Activated CD4-positive, CD25-positive, alpha-beta regulatory T cell treated with anti-CD3 and anti-CD28 coated beads, Interleukin-2, amount 50 U/mL, for 16 hours (primary cell): ENCODE measurements at places on chromosomes 7 and 10.

DNA sequence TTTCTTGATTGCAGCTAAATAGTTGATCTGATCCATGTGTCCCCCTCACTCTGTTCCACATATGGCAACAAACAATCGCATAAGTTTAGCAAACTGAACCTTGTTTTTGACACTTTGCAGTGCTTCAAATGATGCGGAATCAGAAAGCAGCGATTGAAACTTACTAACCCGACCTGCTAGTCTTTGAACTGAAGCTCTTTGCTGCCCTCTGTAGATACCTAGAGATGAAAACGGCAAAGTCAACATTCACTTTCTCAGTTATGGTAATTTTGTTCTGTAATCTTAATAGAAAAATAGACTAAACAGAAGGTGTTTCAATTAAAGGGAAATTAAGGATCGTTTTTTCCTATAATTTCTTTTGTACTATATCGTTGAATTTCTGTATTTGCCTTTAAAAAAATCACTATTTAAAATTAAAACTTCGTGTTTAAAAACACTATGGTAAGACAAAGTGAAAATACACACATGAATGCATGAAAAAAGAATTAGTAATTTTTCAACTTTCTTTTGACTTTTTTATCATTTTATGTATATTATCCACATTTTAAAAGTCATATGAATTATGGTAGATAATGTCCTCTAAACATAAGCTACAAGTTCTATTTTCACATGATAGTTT is 276.5 kb downstream of the MAGI2 start:
- DNase-seq = no peak

DNA sequence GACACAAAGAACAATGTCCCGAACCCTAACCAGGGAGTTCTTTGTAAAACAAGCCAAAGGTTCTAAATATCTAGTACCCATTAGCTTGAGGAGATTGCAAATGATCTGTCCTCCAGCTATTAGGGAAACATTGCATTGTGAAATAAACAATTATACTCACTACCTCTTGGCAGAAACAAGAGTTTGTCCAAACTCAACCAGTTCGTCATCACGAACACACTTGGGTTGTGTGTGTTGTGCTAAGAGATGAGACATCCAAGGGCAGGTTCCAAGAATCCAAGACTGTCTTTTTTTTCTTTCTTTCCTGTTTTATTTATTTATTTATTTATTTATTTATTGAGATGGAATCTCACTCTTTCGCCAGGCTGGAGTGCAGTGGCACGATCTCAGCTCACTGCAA is 793.1 kb upstream of the AUTS2 start:
- DNase-seq = no peak

DNA sequence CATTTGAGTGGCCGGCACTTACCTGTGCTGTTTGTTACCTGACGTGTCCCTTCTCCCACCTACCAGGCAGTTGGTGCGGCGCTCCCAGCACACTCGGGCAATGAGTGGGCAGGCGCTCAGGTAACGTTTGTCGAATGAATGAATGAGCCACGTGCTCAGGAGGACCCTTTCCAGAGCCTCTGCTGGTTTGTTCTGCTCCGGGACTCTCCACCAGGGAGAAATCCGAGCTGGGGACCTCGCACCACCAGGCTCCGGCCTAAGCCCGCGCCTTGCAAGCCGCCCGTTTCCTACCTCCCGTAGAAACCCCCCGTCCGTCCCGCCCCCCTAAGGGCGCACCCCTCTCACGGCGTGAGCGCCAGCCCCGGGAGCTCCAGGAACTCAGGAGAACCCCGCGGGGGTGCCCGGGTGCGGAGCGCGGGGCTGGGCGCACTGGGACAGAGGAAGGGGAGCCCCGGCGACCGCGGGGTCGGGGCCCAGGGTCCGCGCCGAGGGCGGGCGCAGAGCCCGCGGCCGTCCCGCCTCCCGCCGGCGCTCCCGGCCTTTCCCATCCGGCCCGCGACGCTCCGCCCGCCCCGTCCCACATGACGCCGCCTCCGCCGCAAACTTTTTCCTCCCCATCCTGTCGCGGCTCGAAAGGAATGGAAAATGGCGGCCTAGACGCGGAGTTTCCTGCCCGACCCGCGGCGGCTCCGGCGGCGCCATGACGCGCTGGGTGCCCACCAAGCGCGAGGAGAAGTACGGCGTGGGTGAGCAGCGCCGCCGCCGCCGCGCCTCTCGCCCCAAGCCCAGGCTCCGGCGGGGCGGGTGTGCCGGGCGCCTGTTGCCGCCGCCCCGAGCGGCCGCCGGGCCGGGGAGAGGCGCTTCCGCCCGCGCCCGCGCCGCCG is at the start of gene DOCK1:
TSS of gene DOCK1 (plus strand) at position 611 of the 884 bp plus-strand sequence. CDS start at position 701, 90 bp downstream.
- DNase-seq = no peak

GRCh38 chr7:135445690-135446089 is 64.2 kb downstream of the CNOT4 start:
- no peak for DNase-seq

DNA sequence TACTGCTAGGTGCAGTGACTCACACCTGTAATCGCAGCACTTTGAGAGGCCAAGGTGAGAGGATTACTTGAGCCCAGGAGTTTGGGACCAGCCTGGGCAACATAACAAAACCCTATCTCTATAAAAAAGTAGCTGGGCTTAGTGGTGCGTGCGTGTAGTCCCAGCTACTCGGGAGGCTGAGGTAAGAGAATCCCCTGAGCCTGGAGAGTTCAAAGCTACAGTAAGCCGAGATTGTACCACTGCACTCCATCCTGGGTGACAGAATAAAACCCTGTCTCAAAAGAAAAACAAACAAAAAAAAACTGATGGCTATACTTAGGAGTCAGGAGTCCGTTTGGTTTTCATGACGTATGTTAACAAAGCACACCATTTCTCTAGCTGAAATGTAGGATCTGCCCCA is 2.9 kb downstream of the SGMS1 start:
- DNase-seq = no peak

DNA sequence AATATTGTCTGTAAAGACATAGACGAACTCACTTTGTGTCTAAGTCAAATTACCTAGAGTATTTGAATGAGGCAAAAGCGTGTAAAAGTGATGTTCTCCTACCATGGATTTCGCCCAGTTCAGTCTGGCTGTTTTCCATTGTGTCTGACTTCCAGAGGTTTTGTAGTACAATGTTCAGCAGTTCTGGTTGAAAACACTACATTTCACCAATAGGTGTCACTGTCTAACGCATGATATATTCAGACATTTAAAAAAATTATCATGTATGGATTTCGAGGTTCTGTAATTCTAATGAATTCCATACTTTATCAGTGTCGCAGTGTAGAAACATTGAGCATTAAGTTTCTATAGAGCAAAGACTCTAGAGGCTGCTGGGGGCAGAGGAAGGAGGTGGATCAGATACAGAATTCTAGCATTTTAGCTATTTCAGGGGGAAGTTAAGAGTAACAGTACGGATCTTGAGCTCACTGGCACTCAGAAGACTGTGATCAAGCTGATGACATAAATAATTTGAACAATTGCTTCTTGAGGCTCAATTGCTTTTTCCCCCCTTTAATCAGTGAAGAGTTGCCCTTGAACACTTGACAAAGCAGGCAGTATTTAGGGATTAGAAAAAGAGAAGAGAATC is 196.9 kb upstream of the RHOBTB1 start:
- no peak for DNase-seq

DNA sequence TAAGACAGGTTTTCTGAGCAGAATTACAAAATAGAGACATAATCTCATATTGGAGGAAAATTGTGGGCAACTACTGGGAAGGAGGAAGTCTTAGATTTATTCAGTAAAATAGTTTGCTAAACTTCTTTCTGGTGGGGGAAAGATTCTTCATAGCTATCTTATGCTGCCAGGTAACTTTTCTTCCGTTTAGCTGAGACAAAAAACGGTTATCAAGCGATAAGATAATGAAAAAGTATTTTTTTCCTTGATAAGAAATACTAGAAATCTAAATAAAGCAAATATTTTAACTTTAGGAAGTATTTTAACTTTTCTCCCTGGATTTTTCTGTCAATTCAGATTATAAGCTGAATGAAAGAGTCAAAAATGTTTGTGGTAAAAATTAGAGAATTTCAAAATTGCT is 52.3 kb downstream of the JMJD1C start:
- DNase-seq = no peak

- DNase-seq = no peak
Observed at GRCh38 chr10:42960491-42960990, 116.3 kb upstream of the RET start.

- no peak for DNase-seq
Observed at GRCh38 chr10:124014416-124015154, 78.8 kb downstream of the CHST15 start.

DNA sequence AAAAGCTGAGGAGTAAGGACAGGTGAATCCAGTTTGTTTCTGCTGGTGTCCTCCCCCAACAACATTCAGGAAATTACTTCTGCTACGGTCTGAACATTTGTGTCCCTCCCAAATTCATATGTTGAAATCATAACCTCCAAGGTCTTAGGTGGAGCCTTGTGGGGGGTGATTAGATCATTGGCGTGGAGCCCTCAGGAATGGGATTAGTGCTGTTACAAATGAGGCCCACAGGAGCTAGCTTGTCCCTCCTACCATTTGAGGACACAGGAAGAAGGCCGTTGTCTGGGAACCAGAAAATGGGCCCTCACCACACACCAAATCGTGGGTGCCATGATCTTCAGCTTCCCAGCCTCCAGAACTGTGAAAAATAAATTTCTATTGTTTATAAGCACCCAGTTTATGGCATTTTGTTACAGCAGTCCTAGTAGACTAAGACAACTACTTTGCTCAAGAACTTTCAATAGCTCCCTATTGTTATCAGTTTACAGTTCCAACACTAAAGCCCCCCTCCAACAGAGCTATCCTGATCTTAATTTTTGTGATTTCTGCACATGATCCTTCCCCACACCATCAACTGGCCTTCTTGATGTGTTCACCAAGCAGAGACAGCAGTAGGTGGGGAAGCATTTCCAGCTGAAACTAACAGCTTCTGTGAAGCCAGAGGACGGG is 2.1 kb upstream of the LRMDA start:
- DNase-seq = no peak

- no peak for DNase-seq
Observed at GRCh38 chr7:34135924-34136323, 230.6 kb downstream of the BMPER start.

DNA sequence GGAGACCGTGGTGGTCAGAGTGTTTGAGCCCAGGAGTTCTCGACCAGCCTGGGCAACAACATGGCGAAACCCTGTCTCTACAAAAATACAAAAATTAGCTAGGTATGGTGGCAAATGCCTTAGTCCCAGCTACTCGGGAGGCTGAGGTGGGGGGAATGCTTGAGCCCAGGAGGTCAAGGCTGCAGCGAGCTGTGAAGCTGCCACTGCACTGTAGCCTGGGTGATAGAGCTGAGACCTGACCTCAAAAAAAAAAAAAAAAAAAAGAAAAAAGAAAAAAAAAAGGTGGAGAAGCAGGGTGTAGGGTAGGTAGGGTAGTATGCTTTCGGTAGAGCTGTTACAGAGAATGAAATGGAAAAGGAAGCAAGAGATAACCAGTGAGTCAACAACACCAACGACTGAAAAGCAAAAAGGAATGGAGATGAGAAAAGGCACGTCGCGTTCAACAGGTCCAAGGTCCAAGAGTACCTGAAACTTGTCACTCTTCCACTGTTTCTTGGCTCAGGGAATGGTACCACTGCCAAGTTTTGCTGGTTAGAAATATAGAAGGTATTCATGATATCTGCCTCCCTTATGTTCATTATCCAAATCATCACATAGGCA is 4.3 kb upstream of the RSBN1L start:
- no peak for DNase-seq

DNA sequence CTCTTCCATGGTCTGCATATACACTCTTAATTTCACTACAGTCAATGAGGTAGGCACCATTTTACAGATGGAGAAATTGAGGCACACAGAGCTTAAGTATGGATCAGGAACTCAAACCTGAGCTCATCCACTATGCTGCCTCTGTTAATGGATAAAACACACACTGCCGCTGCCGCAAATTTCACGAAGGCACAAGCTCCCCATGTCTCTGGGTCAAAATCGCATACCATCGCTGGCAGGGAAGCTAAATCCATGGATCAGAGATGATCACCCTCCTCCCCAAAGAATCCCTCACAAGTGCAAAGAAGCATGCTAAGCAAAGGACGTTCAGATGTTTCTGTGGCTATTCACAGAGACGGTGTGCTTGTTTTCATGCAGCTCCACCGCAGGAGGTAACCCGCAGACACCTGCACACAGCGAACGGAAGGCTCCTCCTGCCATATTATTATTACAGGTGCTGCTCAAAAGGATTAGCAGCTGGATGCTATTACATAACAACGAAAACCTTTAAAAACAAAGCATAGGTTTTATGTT is 109.3 kb downstream of the UBE2H start:
- DNase-seq = no peak

DNA sequence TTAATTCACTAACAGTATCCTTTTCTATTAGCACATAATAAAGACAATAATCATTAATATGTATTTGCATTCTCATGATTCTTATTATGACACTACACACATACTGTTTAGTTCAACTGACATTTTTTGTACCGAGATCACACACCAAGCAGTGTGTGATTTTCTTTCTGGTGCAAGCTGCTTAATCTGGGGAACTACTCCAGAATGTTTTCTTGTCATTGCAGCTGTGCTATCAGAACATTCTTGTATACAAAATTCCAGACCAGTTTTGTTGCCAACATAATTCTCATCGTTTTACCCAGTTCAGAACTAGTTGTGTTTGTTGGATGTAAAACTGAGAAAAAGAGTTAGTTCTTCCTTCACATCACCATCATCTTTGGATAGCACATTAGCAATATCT is 37.4 kb downstream of the VKORC1L1 start:
- no peak for DNase-seq

DNA sequence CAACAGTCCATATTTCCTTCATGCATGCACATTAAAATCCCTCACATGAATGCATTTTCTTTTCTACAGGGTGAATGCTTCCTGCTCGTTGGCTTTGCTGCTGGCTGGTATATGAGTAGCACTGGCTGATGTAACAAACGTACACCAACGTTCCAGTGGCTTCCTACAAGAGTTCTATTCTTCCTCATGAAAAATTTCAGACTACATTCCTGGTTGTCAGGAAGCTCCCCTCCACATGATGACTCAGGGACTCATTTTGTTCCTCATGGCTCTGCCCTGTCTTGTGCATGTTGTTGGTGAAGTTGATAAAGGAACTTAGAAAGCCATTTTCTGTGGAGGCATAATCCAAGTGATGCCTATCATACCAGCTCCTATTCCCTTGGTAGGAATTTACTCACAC is 470.7 kb upstream of the KLF6 start:
- no peak for DNase-seq

DNA sequence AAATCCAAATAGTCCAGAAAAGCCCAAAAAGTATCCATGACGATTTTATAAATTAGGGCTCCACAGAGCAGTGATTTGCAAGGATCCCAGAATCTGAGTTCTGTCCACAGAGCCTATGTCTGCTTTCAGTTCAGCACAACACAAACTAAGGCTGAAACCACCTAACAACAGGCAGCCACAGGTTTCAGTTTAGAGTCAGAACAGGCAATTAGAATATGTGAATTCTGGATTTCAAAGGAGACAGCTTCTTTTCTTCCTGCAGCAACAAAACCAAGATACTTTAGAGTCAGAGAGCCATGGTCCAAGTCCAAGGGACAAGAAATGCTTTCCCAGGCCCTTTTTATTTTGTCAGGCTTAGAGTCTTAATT is 23.6 kb downstream of the IFIT3 start:
- no peak for DNase-seq

GRCh38 chr7:14690075-14690474 is 212.5 kb downstream of the DGKB start:
- no peak for DNase-seq

- DNase-seq = no peak
Observed at GRCh38 chr10:98921316-98921715, 314.3 kb downstream of the HPSE2 start.
